Stimulated activated CD8-positive, alpha-beta memory T cell treated with anti-CD3 and anti-CD28 coated beads, Interleukin-7, amount 100 ng/mL, for 1 hour (primary cell): ENCODE measurements at places on chromosomes 4 and X.

- DNase-seq, result no peak
Measured at GRCh38 chrX:13265549-13266132, 54.2 kb downstream of the ATXN3L start.

DNA sequence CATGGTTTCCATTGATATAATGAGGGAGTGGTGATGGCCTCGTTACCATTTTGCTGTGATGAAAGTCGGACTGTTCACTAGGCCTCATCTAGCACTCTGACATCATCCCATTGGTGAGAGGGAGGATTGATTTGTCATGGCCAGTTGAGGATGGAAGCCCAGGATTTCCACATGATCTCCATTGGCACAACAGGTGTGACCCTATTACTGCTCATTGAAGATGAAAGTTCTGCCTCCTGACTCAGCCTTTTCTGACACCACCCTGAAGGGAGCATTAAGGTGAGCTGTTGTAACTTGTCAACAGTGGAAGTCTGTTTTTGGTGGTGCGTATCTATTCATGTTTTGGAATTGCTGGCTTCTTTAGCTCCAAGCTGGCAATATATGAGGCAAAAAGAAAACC is 144.2 kb downstream of the PABPC4L start:
- no peak for DNase-seq

GRCh38 chr4:118797558-118798142 is 38.3 kb downstream of the SEC24D start:
- DNase-seq, result no peak

- DNase-seq, result no peak
Measured at GRCh38 chr4:184262901-184263300, 45.2 kb upstream of the ENPP6 start.

DNA sequence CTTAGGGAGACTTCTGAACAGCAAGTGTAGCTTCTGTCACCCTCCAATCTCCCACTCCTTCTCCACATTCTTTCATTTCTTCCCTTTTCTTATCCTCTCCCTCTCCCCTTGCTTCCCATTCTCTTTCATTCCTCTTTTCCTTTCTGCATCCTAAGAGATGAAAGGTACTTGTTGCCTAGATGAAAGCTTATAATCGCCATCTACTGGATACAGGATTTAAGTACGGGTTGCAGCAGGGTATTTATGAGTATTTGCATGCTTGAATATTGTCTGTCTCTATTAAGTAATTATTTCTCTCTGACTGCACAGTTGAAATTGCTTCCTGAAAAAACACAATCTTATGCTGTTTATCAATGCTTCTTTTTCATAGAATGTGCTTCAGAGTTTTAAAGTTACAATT is 174.0 kb upstream of the TENT5D start:
- DNase-seq, result no peak

GRCh38 chrX:121128925-121129877 is 81.8 kb downstream of the GLUD2 start:
- no peak for DNase-seq

- DNase-seq, result no peak
Measured at GRCh38 chrX:51860679-51861078, 32.7 kb upstream of the MAGED1 start.

DNA sequence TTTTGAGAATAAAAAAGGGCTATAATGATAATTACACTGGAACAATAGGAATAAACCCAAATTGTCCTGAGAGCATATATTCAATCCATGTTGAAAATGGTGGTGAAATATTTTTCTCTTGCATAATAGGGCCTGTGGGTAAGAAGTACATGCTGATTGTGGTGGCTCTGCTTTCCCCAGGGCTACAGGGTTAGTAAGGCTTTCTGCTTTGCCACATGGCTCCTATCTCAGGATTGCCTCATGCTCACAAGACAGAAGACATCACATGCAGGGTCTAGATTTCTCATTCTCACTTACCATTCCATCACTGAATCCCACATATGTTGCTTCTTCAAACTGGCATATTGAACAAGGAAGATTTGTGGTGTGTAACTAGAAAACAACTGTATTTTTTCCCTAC is 12.4 kb upstream of the VEGFC start:
- DNase-seq, result no peak

DNA sequence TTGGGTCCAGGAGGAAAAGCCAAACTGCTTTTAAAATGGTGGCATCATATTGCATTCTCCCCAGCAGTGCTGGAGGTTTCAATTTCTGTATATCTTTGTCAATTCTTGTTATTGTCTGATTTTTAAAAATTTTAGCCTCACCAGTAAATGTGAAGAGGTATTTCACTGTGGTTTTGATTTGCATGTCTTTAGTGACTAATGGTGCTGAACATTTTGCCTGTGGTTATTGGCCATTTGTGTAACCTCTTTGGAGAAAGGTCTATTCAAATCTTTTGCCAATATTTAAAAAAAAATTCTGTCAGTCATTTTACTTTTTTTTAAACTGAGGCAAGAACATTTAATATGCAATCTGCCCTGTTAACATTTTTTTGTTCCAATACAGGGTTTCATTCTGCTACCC is 322.1 kb downstream of the TLL1 start:
- DNase-seq, result no peak

DNA sequence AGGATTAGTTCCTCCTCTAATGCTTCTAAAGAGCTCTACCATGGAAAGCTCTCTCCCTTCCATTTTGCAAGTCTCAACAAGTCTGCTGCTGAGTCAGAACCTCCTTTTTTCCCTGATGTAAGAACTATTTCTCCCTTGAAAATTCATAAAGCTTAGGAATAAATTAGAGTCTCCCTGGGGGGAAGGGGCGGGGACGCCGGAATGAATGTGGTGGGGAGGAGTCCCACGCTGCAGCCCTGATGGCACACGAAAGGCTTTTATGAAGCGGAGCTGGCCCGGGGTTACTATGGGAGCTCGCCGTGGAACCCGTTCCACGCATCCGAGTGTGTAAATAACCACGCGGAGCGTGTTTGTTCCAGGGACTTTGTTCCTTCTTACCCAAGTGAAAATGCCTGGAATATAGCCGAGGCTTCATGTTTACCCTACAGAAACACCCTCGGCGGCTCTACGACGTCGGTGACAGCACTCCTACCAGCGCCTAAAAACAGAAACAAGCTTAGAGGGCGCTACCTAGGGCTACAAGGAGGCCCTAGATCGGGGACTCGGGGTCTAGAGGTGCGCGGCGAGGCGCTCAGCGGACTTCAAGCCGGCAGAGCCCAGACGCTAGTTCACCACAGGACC is 923 bp upstream of the CPEB2 start:
- peak; percentile 5 for DNase-seq

DNA sequence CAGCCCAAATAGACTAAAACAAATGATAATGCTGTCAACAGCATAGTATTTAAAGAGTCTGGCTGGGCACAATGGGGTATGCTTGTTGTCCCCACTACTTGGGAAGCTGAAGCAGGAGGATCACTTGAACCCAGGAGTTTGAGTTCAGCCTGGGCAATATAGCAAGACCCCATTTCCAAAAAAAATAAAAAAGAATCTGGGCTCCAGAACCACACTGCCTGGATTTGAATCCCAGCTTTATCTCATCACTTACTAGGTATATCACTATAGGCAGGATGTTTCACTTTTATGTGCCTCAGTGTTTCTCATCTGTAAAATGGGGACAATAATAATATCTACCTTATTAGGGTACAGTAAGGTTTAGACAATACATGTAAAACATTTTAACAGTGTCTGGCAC is 5.3 kb upstream of the G3BP2 start:
- DNase-seq, result no peak

DNA sequence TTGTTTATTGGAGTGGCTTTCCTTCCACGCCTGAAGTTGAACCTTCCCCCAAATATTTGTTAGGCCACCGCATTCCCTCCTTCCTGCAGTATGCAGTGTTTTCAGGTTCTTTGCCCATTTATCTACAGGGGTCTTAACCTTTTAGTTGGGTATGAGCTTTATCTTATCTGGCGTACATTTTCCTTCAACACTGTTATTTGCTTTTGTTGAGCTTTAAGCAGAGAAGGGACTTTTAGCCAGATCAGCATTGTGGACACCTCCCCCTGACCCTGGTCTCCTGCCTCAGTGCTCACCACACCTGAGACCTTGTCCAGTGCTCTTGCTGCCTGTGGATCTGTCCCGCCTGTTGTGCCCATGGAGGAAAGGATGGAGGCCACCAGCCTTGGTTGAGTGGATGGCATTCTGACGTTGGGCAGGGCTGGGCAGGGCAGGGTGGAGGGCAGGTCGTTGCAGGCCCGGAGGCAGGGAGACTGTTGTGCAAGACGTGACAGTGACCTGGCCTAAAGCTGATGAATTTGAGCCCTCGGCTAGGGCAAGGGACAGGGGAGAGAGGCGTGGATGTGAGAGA is 998 bp upstream of the DUSP9 start:
- no peak for DNase-seq

- no peak for DNase-seq
Measured at GRCh38 chr4:91620952-91621351, 682.8 kb upstream of the GRID2 start.

DNA sequence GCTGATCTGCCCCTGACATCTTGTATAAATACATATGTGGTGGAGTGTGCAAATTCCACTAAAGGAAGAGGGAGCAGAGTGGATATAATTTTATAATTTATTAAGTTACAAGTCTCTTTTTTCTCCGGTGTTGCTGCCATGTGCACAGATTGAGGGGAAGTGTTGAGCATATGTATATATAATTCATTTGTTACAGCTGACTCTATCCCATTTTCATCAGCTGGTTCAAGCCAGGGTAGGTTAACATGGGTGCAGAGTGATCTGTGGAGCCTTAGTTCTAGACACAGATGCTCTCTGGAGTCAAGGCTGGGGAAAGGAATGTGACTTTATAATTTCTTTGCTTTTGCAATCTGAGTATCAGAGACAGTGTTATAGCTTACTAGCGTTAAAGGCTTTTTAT is 103.5 kb downstream of the WWC2 start:
- DNase-seq, result no peak

DNA sequence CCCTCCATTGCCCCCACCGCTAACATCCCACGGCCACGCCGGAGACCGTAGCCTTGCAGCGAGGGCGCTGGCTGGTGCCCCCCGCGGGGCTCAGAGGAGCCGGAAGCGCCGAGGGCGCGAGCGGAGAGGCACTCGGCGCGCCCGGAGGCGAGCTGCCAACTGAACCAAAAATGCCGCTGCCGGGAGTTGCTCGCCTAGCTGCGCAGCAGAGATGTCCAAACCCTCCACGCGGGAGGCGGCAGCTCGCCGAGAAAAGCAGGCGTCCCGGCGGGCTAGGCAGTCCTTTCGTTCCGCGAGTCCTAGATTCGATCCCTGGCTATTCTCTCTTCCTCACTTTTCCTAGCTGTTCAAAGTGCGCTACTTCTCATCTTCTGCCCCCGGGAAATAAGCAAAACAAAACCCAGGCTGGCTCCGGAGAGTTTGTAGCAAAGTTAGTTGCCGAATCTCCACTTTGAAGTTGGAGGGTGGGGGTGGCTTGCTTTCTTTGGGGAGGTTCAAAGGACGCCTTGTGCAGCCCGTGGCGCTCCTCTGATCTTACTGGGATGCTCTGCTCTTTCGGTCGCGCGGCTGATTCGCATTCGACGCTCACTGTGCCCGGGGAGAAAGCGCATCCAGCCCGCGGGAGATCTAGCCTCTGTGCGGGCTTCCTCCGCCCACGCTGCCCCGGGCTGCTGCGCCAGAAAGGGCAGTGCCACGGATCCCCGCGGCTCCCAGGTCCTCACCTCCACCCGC is 723 bp downstream of the NKX6-1 start:
- no peak for DNase-seq

DNA sequence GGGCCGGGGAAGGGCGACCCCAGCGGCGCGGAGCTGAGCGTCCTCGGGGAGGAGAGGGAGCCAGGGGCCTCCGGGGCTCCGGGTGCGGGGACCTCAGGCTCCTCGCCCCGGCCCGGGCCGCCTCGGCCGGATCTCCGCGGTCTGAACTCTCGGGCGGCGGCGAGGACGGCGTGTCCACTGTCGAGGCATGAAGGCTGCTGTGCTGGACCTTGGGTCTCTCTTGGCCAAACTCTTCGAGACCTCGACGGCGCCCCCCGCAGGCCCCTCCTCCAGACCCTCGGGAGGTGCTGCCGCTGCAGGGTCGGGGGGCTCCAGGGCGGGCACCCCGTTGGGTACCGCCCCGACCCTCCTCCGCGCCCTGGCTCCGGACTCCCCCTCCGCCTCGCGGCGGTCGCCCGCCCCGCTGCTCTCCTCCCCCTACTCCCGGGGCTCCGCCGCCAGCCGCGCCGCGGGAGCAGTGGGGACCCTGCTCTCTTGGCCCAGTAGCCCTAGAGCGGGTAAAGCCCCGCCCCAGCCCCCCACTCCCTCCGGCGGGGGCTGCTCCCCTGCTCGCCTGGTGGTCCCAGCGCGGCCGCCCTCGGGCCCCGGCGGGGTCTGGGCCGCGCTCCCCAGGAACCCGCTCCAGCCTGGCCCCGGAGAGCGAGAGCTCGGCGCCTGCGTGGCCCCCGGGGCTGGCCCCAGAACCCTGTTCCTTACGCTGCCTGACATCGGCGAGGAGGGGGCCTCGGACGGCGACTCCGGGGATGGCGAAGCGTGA is 564 bp downstream of the FAM149A start:
- DNase-seq, result no peak

DNA sequence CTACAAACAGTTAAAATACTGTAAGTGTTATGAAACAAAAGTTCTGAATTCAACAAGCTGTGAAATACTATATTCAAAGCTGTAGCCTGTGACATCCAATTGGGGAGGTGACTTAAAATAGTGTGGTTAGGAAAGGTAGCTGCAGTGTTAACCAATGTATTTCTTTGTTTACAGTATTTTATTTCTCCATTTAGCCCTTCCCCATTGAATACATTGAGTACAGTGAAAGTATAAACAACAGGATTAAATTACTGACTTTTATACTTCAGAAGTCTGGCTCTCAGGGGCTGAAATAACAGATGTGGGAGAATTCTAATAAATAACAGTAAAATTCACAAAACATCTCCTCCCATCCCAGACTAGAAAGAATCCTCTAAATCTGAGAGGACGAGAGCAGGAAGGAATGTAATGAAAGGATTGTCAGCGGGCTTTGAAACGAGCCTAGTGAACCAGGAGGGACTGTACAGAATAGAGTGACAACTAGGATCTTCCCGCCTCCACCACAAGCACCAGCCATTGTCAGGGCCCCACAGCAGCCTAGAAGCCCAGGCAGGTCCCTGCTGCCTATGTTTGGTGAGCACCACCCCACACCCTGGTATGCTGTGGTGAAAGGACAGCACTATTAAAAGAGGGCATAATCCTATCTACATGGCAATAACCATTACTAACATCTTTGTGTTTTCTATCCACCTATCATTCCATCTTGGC is 73.7 kb downstream of the SPCS3 start:
- DNase-seq, result no peak

- no peak for DNase-seq
Measured at GRCh38 chrX:131693359-131693758, 149.5 kb downstream of the OR13H1 start.
